Effector CD4-positive, alpha-beta T cell (primary cell): ENCODE measurements at places on chromosomes 16 and 17.

GRCh38 chr17:66855204-66855603 is 20.3 kb downstream of the CACNG5 start:
- DNase-seq, result peak; percentile 26

DNA sequence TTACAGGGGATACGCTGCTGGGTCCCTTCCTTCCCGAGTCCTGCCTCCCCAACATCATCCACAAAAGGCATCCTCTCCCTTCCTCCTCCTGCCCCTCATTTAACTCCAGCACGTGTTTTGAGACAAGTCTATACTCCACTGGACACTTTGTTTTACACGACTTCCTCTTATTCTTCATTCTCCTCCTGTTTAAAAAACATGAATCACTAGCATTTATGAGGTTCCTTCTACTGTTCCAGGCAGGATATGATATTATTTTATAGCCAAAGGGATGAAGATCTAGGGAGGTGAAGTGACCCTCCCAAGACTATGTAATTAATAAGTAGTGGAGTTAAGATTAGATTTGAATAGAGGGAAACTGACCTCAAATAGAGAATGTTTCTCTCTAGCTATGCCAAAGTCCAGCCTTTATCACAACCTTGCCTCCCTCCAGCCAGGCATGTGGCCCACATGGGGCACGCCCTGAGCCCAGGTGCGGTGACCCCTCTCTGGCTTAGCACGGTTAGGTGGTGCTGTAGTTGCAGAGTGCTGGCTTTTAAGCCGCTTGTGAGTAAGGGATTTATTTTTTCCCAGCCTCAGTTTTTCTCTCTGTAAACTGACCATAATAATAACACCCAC is 1.3 kb upstream of the HSD17B2 start:
- DNase-seq, result no peak

GRCh38 chr16:86118467-86119307 is 219.7 kb downstream of the IRF8 start:
- DNase-seq, result no peak

DNA sequence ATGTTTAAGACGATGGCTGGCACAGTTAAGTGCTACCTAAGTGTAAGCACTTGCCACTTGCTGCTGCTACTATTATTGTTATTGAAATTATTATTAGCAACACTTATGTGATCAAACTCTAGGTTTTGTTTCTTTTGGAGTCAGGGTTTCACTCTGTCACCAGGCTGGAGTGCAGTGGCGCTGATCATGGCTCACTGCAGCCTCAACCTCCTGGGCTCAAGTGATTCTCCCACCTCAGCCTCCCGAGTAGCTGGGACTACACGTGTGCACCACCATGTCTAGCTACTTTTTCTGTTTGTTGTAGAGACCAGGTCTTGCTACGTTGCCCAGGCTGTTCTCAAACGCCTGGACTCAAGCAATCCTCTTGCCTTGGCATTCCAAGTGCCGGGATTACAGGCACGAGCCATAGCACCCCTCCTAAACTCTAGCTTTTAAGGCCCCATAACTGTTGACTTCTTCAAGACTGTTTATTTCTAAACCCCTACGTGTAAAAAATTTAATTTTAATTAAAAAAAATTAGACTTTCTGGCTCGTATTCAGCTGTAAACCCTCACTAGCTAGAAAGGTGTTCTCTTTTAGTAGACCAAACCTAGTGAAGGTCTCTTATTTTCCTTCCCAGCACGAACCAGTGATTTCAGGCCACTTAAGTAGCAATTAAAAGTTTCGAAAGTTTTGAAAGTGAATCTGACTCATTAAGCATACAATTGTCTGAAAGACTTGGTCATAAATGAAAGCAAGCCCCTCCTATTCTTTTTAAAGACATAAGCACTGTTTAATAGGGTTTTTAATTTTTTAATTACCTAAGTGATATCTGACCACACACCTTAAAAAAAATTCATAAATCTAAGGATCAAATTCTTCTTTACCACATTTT is 11.7 kb upstream of the SCNN1B start:
- DNase-seq, result no peak

GRCh38 chr17:31880311-31880710 is 21.2 kb downstream of the UTP6 start:
- no peak for DNase-seq

GRCh38 chr17:44197980-44198720 is 1.5 kb downstream of the ATXN7L3 start:
- DNase-seq, result peak; percentile 19

DNA sequence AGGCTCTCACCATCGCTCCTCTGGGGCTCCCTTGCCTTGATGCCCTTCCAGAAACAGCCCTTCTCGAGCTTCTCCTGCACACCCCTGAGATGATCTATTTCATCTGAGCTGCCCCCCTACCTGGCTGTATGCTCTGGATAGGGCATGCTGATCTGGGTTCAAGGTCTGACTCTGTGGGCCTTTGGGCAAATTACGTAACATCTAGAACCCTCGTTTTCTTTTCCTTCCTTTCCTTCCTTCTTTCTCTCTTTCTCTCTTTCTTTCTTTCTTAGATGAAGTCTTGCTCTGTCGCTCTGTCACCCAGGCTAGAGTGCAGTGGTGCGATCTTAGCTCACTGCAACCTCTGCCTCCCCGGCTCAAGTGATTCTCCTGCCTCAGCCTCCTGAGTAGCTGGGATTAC is 20.3 kb downstream of the TNS4 start:
- no peak for DNase-seq

DNA sequence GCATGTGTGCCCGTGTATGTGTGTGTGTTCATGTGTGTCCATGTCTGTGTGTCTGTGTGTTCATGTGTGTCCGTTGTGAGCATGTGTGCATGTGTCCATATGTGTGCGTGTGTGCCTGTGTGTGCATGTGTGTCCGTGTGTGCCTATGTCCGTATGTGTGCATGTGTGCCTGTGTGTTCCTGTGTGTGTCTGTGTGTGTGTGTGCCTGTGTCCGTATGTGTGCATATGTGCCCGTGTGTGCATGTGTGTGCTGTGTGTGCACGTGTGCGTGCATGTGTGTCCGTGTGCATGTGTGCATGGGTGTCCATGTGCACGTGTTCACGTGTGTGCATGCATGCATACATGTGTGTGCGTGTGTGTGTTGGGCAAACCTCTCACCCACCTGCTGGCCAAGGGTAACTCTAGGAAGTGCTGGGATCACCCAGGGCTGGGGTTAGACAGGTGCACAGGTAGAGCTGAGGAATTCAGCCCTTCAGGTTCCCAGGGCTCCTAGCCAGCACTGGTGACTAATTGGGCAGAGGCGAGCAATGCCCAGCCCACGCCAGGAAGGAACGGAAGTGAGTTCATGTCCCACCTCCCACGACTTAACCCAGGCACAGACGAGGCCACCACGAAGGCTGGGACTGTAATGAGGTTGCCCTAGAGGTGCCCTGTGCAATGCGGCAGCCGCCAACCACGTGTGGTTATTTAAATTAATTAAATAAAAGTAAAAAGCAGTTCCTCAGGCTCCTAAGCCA is 8.2 kb upstream of the CSNK1D start:
- no peak for DNase-seq

GRCh38 chr16:72807245-72807644 is 240.7 kb downstream of the ZFHX3 start:
- DNase-seq, result no peak

- no peak for DNase-seq
Observed at GRCh38 chr16:17063201-17064139, 407.3 kb downstream of the XYLT1 start.

GRCh38 chr17:34377078-34377823 is 14.2 kb upstream of the CCL1 start:
- DNase-seq, result no peak
